ENCODE measurements at places on chromosomes 4 and X. TPM values are rescaled to one million over a fixed set of nuclear protein-coding genes. Genes with fewer than 3 reads are reported as not detected.

Gene ETDA
- 0.33 TPM for polyA plus RNA-seq

Gene ZNF182
- polyA plus RNA-seq, result 13.7 TPM

Gene MAGEA2B
- polyA plus RNA-seq, result not detected

Gene TMPRSS11B
- polyA plus RNA-seq, result 0.22 TPM

All from right lung (tissue), 10 donors.